ENCODE measurements at places on chromosomes 5 and 9.

- DNase-seq, result no peak
These were observed 502.8 kb downstream of the NTRK2 start for GRCh38 chr9:85172001-85172978.

DNA sequence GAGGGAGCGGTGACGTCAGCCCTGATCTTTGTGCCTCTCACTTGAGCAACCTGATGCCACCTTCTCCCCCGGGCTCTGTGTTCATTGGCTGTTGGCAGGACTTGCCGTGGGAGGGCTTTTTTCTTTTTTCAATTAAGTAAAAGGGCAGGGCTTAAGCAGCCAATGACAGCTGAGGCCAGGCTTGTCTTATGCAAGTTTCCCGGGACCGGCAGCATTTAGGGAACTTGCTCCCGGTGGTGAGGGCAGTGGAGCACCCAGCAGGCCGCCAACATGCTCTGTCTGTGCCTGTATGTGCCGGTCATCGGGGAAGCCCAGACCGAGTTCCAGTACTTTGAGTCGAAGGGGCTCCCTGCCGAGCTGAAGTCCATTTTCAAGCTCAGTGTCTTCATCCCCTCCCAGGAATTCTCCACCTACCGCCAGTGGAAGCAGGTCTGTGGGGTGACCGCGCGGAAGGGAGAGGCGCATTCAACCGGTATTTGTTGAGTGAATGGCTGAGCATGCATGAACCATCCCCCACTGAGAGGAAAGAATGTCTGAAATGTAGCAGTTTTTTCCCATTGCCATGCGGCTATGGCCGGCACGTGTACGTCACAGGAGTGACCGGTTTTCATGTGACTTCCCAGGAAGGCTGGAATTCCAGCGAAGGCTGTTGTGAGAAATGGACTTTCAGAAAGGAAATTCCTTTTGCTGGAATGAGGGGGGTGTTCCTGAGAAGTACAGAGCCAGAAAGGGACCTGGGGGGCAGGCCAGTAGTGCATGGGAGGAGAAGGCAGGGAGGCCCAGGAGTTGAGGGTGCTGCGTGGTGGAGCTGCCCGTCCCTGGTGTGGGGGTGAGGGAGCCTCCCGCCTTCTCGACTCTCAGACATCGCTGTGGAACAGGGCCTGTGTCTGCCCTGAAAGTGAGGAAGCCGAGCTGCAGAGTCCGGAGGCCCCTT, 29.0 kb downstream of the PTGES2 start:
- peak; percentile 99 for DNase-seq

DNA sequence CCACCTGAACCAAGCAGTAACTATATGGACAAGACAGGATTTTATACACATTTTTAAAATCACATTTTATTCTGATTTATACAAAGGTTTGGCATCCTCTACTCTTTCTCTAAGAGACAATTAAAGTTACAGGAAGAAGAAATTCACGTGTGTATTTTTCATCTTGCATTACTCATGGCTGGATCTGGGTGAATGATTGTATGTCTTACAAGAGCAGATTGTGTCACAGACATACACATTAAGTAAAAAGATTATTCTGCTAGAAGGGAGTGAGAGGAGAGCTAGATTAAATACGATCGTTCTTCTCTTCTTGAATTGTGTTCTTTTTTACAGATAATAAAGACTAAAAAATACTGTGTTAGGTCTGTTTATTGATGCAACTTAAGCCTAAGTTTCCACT, 20.8 kb upstream of the CEP120 start:
- no peak for DNase-seq

DNA sequence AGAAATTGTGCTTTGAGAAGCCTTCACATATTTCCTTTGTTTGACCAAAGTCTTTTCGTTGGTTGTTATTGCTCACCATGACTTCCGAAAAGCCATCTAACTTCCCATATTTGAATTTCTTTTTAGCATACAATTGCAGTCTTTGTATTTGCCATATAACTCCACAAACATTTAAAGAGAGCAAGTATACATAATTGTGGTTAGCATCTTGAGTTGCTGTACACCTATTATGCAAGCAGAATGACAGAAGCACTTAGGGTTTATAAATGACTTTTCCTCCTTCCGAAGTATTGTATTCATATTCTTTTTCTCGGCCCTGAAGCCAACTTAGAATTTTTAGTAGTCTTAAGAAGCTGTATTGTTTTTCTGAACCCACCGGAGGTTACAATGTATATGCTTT, 250.4 kb downstream of the RFK start:
- DNase-seq, result no peak

DNA sequence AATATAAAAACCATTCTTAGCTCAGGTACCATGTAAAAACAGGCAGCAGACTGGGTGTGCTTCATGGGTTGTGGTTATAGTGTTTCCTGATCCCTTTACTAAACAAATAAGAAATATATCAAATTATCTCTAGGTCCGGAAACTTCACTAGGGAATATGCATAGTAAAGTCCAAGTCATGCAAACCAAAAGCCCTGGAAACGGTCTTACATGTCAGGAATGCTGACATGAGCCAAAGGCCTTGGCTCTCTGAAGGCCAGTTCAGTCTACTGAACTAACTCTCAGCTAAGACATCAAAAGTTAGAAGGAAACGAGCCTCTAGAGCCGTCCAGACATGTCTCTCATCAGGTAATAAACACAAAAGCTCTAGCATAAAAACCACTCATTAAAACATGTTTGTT, 778.9 kb upstream of the ZNF608 start:
- no peak for DNase-seq

Measured in EH (cell line).